ENCODE measurements at places on chromosomes 2 and 18. TPM values are rescaled to one million over a fixed set of nuclear protein-coding genes. Genes with fewer than 3 reads are reported as not detected.
A peak's percentile ranks its signal among the peaks of the same experiment; 100 is the strongest.

DNA sequence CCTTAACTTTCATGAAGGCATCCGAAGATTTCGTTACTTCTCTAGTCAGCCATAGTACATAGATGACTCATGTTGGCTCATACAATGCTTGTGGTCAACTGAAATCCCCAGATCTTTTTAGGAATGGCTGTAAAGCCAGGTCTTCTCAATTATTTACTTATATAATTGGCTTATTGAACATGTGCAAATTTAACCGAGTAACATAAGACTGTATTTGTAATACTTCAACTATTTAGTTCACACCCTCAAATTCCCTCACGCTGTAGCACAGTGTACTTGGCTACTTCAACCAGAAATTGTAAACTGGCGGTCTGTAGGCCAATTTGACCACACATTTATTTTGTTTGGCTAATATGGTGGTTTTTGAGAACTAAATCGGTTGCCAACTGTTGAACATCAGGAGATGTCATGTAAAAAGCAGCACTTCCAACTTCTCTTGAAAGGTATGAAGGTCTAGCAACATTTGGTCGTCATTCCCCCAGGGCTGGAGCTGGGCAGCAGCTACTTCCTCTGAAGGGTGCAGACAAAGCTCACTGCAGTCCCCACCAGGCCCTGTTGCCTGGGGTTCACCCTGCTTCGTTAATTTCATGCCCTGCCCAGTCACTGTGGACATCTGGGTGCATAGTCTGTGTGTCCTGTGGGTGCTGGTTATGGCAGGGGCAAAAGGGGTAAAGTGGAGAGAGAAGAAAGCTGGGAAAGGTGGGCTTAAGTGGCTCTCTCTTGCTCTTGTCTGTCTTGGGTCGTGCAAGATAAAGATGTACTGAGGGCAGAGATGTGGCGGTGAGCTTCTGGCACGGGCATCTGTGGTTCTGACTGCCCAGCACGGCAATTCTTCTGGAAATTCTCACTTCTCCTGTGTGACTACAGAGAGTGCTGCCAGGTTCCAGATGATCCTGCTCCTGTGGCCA, 3.2 kb upstream of the SH3RF3 start:
- H3K4me1 ChIP-seq = peaks cover 36% of the 10 kb centered on the region
- no peaks in the 10 kb centered on the region for H3K36me3 ChIP-seq
- H3K27me3 ChIP-seq = peaks cover 26% of the 10 kb centered on the region
- H3K27ac ChIP-seq = peak overlapping the region; percentile 68

DNA sequence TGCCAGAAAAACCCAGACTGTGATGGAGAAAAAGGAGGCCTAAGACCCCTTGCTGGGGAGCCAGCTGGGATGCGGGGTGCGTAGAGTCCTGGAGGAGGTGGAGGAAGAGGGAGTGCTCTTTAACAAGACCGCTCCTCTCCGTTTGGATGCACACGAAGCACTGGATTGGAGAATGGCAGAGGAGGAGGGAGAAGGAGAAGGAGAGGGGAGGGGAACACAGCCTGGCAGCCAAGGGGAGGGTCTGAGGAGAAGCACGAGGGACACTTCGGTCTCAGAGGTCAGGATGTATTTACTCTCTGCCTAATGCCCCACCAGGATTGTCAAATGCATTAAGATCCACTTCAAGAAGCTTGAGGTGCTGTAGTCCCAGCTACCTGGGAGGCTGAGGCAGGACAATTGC, 42.0 kb upstream of the SLC35G4 start:
- H3K27ac ChIP-seq = no peak overlapping the region
- no peak overlapping the region for H3K4me3 ChIP-seq
- no peaks in the 10 kb centered on the region for H3K36me3 ChIP-seq
- H3K4me1 ChIP-seq = no peaks in the 10 kb centered on the region
- DNase-seq = no peak

DNA sequence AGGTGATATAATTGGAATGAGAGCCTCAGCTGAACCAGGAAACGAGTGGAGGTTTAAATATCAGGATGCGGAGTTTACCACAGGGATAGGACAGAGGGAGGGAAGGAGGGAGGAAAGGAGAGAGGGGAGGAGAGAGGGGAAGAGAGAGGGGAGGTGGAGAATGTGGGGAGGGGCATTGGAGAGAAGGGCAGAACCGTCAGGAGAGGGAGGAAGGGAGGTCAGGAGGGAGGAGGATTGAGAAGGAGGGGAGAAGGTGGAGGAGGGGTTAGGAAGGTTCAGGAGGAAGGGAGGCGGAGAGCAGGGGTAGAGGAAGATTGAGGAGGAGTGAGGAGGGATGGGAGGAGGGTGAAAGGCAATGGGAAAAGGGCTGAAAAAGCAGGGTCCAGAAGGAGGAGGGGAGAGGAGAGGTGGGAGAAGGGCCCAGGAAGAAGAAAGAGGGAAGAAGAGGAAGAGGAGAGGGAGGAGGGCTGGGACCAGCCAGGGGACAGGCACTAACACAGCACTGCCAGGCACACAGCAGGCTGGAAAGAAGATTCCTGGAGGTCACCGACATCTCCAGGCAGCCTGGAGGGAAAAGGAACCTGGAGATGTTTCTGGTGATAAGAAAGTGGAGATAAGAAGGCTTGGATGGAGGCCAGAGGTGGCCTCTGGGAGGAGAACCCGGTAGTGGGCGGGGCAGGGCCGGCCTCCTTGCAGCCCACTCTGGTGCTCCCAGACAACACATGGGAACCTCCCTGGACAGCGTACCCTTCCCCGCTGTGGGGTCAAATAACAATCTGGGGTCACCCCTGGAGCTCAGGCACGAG, 176.7 kb upstream of the SMAD2 start:
- peaks cover 15% of the 10 kb centered on the region for H3K27me3 ChIP-seq
- no peak overlapping the region for H3K27ac ChIP-seq
- DNase-seq = no peak

DNA sequence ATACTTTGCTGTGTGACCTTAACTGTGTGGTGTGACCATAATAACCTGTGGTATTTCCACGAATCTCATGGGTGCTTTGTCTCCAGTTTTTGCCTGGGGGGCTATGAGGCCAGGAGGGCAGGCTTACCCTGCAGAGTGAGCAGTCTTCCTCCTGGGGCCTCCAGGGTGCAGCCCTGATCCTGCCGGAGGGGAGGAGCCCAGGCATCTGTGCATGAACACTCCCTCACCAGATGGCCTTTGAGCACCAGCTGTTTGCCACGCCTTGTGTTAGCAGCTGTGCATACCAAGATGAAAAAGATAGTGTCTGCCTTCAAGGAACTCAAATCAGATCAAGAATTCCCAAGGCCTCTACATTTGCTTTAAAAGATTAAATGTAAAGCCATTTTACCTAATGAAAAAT, 75.0 kb upstream of the RBM44 start:
- H3K27me3 ChIP-seq = no peaks in the 10 kb centered on the region
- H3K4me3 ChIP-seq = no peak overlapping the region
- DNase-seq = no peak
- no peak overlapping the region for H3K27ac ChIP-seq

DNA sequence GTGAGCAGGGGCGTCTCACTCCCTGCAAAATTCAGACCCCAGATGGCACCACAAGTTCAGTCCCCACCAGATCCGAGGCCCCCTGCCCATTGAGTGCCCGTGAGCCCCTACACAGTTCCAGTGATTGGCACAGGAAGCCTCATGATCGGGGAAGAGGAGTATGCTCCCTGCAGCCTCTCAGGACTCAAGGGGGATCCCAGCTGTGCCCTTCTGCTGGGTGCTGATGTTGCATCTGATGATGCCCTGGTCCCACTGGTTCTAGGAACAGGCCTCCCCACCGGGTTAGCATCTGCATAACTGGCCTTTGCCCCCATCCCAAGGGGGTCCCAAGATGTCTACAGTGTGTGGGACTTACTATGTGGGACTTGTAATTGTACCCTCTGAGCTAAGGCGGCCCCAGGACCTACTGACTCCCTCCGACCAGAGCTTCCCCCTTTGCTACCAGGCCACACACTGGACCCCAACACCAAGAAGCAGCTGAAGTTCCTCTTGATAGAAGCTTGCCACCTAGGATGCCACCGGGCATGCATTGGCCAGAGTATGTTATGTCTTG, 8.6 kb downstream of the ALPG start:
- no peak for DNase-seq
- no peaks in the 10 kb centered on the region for H3K4me1 ChIP-seq
- H3K27ac ChIP-seq = no peak overlapping the region
- no peak overlapping the region for H3K4me3 ChIP-seq

- no peak overlapping the region for H3K27ac ChIP-seq
- no peaks in the 10 kb centered on the region for H3K27me3 ChIP-seq
- H3K4me3 ChIP-seq = no peak overlapping the region
- H3K4me1 ChIP-seq = no peaks in the 10 kb centered on the region
- DNase-seq = no peak
- no peaks in the 10 kb centered on the region for H3K36me3 ChIP-seq
These were observed 82.6 kb upstream of the TANK start for GRCh38 chr2:161077367-161078210.

DNA sequence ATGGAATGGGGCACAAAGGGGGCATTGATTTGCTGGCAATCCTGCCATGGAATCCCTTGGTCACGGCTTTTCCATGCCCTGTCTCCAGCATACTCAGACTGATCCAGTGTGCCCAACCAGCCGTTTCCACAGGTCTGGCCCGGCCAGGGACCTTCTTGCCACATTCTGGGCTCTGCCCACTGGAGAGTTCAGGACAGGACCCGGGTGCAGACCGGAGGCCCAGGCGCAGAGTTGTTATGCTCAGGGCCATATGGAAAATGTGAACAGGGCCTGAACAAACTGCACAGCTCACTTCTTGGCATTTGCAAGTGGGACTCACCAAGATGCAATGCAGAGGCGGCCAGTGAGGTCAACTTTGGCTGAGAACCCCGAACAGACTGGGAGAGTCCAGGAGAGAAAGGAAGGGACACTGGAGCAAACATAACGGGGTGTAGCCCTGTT, 15.6 kb upstream of the ASAP2 start:
- no peaks in the 10 kb centered on the region for H3K36me3 ChIP-seq
- H3K4me1 ChIP-seq = peaks cover 62% of the 10 kb centered on the region
- DNase-seq = peak; percentile 91
- H3K27me3 ChIP-seq = no peaks in the 10 kb centered on the region
- H3K4me3 ChIP-seq = peak overlapping the region; percentile 38
- peak overlapping the region; percentile 97 for H3K27ac ChIP-seq

GRCh38 chr2:130154773-130155765, 10.2 kb upstream of the CCDC74B start:
- no peaks in the 10 kb centered on the region for H3K27me3 ChIP-seq
- no peaks in the 10 kb centered on the region for H3K4me1 ChIP-seq
- peak; percentile 69 for DNase-seq
- peaks cover 7% of the 10 kb centered on the region for H3K36me3 ChIP-seq
- no peak overlapping the region for H3K27ac ChIP-seq

- H3K4me3 ChIP-seq = no peak overlapping the region
- H3K36me3 ChIP-seq = no peaks in the 10 kb centered on the region
- no peaks in the 10 kb centered on the region for H3K27me3 ChIP-seq
- DNase-seq = no peak
These were observed 13.8 kb downstream of the RRM2 start for GRCh38 chr2:10136101-10136934.

Gene HOXD1
- not detected for total RNA-seq

Gene DQX1
- not detected for total RNA-seq

Data from osteoblast (primary cell).